ENCODE measurements at places on chromosomes 2 and 18.
A peak's percentile ranks its signal among the peaks of the same experiment; 100 is the strongest.

- DNase-seq: no peak
These were observed 560 bp upstream of the DUSP2 start for GRCh38 chr2:96145848-96146152.

- no peak for DNase-seq
These were observed 597.8 kb upstream of the VRK2 start for GRCh38 chr2:57448816-57449215.

- no peak for DNase-seq
These were observed 24.7 kb downstream of the ASB18 start for GRCh38 chr2:236239276-236240065.

DNA sequence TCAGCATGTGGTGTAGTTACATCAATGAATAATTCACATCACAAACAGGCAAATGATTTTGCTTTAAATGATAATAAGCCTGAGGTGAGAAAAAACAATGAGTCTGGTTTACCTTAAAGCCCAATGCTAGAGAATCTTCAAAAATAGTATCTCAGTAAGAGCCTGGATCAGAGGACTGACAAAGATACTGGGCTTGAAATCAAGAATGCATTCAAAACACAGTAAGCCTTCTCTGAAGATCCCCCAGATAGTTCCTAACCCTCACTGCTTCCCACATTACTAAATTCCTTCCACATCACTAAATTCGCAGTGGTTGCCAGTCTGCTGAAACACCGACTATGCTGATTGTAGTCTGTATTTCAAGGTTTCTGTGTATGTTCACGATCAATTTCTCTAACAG, 514.9 kb downstream of the SUCLG1 start:
- DNase-seq: no peak

- no peak for DNase-seq
These were observed 109.7 kb downstream of the NOL4 start for GRCh38 chr18:34114996-34115395.

- no peak for DNase-seq
These were observed 316.9 kb upstream of the THSD7B start for GRCh38 chr2:136448432-136448831.

GRCh38 chr18:31317860-31318259, at the start of gene DSG1:
DSG1 (plus strand) TSS chr18:31318160; CDS start chr18:31318301, 141 bp downstream.
- DNase-seq: no peak

DNA sequence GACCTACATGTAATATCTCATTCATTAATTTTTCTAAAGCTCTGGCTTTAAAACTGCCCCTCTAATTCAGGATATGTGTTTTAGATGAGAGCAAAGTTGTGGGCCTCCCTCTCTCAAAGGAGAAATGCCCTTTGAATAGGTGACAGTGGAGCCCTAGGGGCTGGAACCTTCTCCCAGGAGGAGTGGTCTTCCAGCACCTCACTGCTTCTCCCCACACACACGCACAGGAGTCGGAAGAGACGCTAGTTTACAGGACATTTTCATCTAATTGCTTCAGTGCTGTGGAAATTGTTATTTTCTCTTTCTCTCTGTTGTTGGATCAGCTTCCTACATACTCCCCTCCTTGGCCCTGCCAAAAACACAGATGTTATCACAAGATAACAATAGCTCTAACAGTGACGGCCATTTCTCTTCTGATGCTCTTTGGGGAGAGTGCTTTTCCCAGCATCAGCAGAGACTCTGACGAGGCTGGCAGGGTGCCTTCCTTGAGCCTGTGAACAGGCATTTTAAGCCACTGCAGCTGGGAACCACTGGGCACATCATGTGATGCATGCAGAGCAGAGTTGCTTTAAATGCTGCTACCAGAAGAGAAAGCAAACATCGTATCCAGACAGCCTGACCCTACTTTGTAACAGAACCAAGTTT, 209.4 kb upstream of the SP5 start:
- DNase-seq: no peak

DNA sequence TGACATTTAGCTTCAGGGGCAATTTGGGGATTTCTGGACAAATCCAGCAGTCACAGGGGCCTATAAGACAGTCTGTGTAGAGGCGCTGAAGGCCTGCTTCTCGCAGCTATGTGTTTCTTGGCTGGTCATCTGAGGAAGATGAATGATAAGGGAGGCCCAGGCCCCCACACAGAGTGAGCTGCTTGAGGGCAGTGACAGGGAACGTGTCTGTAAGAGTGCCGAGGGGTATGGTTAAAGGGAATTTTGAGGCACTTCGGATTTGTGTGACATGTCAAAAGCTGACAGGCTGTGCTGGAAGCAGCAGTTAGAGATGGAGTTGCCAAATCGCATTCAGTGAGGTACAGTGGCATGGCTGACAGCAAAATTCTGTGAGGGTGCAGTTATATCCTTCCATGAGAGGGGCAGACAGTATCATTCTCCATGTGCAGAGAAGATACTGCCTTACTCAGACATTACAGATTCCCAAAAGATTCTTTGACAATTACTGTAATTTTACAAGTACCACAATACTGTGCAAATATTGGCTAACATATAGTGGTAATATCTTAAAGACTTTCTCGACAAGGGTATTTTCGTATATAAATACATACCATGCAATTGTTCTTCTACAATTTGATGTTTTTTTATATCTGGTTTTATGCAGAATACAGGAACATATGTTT, 74.0 kb downstream of the CERS6 start:
- DNase-seq: no peak

GRCh38 chr2:152470861-152471854, 136.2 kb downstream of the FMNL2 start:
- no peak for DNase-seq

GRCh38 chr2:64023485-64024258, 4.4 kb upstream of the VPS54 start:
- DNase-seq: no peak

- no peak for DNase-seq
These were observed 353.7 kb downstream of the ARL6IP6 start for GRCh38 chr2:153072077-153072476.

GRCh38 chr2:129275706-129276105, 703.8 kb upstream of the RAB6C start:
- no peak for DNase-seq

DNA sequence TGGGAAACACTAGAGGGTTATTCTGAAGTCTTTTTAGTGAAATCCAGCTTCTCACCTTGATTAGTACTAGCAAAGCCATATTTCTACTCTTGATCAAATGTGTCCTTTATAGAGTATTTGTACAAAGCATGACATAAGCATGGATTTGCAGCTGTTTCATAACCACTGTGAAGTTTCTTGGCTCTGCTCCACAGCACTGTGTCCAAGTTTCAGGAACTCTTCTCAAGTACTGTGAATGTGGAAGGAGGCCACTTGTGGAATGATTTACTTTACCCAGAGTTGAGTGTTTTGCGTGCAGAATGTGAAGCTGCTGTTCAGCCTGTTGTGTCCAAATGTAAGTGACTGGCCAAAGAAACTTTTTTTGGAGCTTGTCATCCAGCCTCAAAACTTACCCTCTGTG, 16.2 kb upstream of the MAPRE2 start:
- DNase-seq: peak; percentile 85

DNA sequence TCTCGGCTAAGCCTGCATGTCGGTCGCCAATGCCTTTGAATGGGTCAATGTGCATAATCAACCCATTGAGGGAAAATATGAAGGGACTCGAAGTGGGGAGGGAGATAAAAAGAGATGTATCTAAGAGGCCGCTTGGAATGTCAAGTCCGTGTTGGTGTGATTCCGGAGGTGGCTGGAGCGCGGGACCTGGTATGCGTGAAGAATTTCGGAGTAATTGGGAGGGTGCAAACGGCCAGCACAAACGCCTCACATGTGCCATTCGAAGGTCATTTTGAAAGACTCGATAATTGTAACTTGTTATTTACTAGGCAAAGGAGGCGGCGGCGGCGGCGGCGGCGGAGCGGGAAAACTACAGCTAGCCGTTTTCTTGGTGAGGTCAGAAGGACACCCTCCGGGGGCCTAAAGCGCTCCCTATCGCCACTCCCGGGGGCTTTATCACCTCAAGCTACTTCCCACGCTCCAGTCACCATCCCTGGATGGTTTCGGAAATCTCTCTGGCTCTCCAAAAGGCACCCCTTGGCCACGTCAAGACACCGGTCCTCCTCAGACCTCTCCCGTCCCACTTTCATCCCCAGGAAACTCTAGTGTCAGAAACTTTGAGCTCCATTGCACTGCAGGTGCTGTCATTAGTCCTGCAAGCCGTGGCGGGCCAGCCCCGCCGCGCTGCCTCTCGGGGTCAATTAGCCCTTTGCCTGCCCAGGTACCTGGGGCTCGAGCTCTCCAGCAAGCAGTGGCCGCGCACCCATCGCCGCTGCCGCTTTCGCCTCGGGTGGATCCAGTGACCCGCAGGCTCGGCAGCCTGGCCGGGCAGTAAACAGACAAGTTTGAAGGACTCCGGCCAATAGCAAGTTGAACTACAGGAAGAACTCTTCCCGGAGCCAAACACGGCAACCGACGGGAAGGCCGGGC, 1.5 kb downstream of the ERBB4 start:
- peak; percentile 71 for DNase-seq

DNA sequence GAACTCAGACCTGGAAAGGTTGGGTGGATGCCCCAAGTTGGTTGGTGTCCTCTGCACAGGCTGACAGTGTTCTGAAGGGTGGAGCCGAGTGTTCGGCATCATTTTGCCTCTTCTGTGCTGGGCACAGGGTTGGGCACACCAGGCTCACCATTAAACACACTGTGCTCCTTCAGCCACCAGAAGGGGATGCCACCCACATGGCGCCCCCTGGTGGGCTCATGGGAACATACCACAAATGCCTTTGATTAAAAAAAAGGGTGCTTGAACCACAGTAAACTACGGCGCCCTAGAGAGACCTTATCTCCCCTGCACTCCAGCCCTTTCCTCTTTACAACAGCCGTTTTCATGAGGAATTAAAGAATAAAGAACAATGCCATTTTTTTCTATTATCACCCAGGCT, 89.4 kb downstream of the CELF4 start:
- DNase-seq: no peak

DNA sequence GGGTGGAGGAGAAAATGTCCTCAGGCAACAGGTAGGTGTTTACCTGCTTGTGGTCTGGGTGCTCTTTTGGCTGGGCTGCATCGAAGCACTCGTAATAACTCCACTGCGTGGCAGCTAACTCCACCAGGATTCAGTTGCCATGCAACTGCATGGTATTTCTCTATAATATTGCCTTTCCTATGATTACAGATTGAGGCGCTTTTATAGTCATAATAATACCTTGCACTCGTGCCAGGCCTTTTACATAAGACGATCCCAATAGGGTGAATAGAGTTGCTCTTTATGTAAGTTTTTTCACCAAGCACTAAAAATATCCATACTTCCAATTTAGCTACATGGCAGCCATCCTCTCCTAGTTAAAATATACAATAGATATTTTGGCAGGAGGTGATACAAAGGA, 19.7 kb upstream of the NYAP2 start:
- DNase-seq: no peak

- DNase-seq: no peak
These were observed 562.1 kb upstream of the KLHL29 start for GRCh38 chr2:22822835-22823234.

- no peak for DNase-seq
These were observed 2043.3 kb upstream of the PIK3C3 start for GRCh38 chr18:39911716-39912115.

DNA sequence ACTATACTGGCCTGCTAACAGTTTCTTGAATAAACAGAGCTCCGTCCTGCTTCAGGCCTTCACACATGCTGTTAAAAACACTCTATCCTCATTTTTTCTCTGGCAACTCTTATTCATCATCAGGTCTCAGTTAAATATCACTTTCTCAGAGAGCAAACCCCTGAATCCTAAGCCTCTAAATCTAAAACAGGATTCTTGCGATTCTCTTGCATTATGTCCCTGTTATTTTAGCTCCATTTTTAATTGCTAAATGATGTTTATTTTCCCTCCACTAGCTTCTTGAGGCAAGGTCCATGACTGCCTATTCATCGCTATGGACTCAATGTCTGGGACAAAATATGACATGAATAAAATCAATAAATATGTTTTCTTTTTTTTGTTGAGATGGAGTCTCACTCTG, 190.7 kb upstream of the SMAD7 start:
- DNase-seq: no peak
